Body of pancreas (tissue), 4 donors: ENCODE measurements at places on chromosomes 2 and 18. TPM values are rescaled to one million over a fixed set of nuclear protein-coding genes. Genes with fewer than 3 reads are reported as not detected.

FRZB gene
- 2.9 TPM for total RNA-seq

TMEM163 gene
- total RNA-seq: 16.2 TPM

ANKRD62 gene
- total RNA-seq: 14.2 TPM

TTL gene
- total RNA-seq: 7.8 TPM

RNF149 gene
- total RNA-seq: 38.6 TPM
